ENCODE measurements at places on chromosomes 6 and 20.

- DNase-seq: no peak
Measured at GRCh38 chr6:16635810-16636602, 125.3 kb downstream of the ATXN1 start.

DNA sequence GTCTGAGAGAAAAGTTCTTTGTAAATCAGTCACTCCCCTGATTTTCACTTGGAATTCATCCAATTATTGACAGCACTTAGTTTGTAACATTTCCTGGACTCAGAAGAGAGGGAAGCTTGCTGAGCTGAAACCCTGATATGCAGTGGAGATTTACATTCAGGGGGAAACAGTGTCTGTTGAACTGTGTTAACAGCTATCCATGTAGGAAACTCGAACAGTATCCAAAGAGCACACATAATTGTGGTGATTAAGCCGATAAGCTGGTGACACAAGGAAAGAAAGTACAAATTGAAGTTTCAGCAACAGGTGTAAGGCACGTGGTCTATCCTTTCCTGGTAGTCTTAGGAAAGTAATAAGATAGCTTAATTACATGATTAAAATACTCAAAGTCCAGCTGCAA lies 78.1 kb upstream of the FLRT3 start:
- no peak for DNase-seq

GRCh38 chr20:36273414-36274180 lies 32.5 kb upstream of the DLGAP4 start:
- no peak for DNase-seq

GRCh38 chr6:8670792-8671191 lies 235.4 kb upstream of the SLC35B3 start:
- DNase-seq: no peak

DNA sequence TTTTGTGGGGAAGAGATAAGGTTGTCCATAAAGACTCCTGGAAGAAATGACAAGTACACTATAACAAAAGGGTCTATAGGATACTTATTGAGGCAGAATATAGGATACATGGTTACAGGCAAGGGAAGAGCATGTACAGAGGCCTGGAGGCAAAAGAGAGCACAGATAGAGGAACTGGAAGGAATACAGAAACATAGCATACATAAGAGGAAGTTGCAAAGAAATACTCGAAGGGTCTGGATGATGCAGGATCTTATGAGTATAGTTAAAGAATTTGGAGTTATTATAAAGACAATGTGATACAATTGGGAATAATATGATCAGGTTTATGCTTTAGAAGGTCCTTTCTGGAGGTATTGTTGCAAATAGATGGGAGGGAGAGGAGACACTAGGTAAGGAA lies 592.7 kb upstream of the POU3F2 start:
- no peak for DNase-seq

DNA sequence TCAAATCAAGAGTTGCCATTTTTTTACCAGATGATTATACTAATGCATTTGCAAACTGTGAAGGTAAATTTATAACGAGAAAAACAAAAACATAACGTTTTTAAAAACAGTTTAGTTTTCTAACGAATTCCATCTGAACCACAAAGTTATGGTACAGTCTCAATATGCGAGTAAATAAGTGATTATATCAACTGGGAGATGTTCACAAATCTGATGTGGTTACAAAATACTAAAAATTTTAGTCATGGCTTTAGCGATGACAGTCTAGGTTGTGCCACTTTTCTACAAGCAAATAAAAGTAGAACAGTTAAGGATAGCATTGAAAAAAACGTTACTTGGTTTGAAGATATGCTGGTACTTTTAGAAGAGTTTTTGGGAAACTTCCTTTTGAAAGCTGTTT lies 186.8 kb downstream of the FUT9 start:
- DNase-seq: no peak

Data from T-helper 9 cell (primary cell).